ENCODE measurements at places on chromosomes 12 and 14. TPM values are rescaled to one million over a fixed set of nuclear protein-coding genes. Genes with fewer than 3 reads are reported as not detected.

DNA sequence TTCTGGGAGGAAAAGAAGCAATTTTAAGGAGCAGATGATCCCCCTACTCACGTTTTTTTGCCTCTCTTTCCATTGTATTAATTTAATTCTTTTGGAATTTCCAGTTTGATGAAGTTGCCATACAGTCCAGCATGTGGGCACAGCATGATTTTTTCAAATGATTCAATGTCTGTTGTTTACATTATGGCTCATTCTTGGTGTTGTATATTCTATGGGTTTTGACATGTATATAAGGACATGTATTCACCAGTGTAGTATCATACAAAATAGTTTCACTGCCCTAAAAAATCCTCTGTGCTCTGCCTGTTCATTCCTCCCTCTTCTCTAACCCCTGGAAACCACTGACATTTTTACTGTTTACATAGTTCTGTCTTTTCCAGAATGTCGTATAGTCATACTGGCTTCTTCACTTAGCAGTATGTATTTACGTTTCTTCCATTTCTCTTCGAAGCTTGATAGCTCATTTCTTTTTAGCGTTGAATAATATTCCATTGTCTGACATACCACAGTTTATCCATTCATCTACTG is 13.3 kb upstream of the KLHDC2 start:
- no peaks in the 10 kb centered on the region for H3K27me3 ChIP-seq
- H3K36me3 ChIP-seq = no peaks in the 10 kb centered on the region
- no peak overlapping the region for H3K27ac ChIP-seq

The KRT78 gene
- 0.10 TPM for polyA plus RNA-seq

The TEX22 gene
- polyA plus RNA-seq = 0.18 TPM

DNA sequence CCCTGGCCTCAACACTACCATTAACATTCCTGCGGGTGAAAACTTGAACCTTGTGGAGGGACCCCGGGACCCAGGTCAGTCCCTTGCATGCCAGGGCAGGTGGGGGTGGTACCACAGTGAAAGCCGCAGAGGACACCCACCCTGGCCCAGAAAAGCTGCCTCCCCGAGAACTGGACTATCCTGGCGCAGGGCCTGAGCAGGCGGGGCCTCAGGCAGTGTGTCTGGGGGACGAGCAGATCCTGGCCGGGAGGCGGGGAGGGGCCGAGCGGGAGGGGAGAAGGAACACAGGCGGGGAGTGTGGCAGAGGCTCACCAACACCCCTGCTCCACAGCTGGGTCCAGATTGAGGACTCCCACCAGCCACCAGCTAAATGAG is 10.0 kb downstream of the AHNAK2 start:
- H3K27ac ChIP-seq = no peak overlapping the region
- H3K36me3 ChIP-seq = no peaks in the 10 kb centered on the region
- no peaks in the 10 kb centered on the region for H3K27me3 ChIP-seq
- H3K4me1 ChIP-seq = no peaks in the 10 kb centered on the region

DNA sequence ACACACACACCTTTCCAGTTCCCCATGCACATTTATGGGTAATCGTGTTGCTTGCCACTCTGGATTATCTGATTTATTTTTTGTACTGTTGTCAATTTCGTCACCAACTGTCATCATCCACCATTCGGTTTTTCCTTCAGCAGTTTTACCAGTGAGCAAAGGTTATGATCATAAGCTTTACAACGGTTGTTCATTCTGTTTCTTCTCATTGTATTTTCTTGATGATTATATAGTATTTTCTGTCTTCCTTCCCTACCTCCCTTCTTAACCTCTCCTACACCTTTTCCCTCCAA is 680 bp downstream of the NECAP1 start:
- DNase-seq = no peak
- no peaks in the 10 kb centered on the region for H3K27me3 ChIP-seq
- H3K4me3 ChIP-seq = peak overlapping the region; percentile 68
- no peaks in the 10 kb centered on the region for H3K4me1 ChIP-seq
- no peaks in the 10 kb centered on the region for H3K36me3 ChIP-seq

DNA sequence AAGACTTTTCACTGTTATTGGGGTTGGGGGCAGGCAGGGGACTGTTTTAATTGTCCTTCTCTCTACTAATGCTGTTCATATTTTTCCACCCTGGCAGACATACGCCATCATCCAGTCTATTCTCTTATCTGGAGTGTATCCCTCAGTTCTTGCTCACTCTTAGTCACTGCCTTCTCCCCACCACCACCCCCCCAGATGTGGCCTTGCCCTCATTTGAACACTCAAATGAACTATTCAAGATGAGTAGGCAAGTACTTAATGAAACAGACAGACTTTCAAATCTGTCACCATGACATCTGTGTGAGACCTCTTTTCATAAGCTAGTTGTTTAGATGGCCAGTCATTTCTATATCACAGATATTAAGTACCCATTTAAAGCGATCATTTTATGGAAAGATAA is 10.1 kb downstream of the NUDT4 start:
- no peak overlapping the region for H3K4me3 ChIP-seq
- H3K27ac ChIP-seq = no peak overlapping the region
- no peaks in the 10 kb centered on the region for H3K27me3 ChIP-seq
- H3K36me3 ChIP-seq = no peaks in the 10 kb centered on the region
- DNase-seq = no peak

DNA sequence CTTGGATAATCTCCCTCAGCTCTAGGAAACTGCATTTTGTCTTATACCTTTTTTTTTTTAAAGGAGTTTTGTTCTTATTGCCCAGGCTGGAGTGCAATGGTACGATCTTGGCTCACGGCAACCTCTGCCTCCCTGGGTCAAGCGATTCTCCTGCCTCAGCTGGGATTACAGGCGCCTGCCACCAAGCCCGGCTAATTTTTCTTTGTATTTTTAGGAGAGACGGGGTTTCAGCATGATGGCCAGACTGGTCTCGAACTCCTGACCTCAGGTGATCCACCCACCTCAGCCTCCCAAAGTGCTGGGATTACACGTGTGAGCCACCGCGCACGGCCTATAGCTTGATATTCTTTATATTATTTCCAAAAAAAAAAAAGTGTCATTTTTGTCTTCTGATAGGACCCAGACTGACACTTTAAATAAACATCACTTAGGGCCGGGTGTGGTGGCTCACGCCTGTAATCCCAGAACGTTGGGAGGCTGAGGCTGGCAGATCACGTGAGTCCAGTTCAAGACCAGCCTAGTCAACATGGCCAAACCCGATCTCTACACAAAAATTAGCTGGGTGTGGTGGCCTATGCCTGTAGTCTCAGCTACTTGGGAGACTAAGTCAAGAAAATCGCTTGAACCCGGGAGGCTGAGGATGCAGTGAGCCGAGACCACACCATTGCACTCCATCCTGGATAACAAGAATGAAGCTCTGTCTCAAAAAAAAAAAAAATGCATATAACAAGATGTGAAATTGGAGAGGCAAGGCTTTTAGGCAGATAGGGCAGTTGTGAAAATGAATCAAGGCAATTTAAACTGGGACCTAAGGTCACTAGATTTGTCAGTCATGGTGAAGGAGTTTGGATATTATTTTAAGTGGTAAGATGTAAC is 18.4 kb downstream of the SLC2A3 start:
- H3K27ac ChIP-seq = no peak overlapping the region
- no peaks in the 10 kb centered on the region for H3K27me3 ChIP-seq
- no peak overlapping the region for H3K4me3 ChIP-seq
- peak; percentile 32 for DNase-seq

GRCh38 chr12:123131879-123132402 is 18.9 kb downstream of the PITPNM2 start:
- DNase-seq = no peak
- no peaks in the 10 kb centered on the region for H3K36me3 ChIP-seq
- H3K4me3 ChIP-seq = no peak overlapping the region
- no peaks in the 10 kb centered on the region for H3K4me1 ChIP-seq
- no peaks in the 10 kb centered on the region for H3K27me3 ChIP-seq

The CLEC9A gene
- not detected for polyA plus RNA-seq

DNA sequence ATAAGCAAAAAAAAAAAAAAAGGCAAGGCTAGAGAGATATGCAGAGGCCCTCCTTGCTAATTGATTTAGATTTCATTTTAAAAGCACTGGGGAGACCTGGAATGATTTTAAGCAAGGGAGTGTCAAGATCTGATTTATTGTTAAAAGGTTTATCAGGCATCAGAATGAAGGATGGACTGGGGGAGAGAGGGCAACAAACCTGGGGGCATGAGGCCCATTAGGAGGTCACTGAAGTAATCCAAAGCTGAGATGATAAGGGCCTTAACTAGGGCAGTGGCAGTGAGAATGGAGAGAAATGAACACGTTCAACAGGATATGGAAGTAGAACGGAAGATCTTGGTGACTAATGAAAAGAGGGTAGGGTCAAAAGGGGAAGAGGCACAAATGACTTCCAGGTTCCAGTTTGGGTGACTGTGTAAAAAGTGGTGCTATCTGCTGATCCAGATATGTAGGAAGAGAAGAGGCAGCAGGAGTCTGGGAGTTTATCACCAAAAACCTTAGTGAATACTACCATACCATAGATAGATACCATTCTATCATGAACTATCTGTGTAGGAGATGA is 24.0 kb downstream of the KITLG start:
- no peaks in the 10 kb centered on the region for H3K36me3 ChIP-seq
- no peak for DNase-seq
- no peaks in the 10 kb centered on the region for H3K27me3 ChIP-seq

The MYF5 gene
- not detected for polyA plus RNA-seq

DNA sequence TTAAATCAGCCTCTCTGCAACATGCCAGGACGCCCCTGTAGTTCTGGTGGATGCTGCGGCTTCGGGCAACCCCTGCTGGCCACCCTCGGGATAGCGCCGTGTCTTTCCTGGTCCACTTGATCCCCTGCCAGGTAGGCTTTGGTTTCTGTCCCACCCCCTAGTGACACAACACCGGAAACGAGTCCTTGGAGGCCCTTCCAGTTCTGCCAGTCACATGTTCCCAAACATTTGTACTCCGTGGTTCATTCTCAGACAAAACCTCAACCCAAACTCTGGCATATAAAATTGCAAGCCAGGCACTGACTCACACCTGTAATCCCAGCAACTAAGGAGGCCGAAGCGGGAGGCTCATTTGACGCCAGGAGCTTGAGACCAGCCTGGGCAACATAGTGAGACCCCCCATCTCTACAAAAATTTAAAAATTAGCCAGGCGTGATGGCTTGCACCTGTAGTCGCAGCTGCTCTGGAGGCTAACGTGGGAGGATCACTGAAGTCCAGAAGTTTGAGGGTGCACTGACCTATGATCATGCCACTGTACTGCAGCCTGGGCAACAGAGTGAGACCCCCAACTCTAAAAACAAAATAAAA is 37.0 kb downstream of the RASAL1 start:
- DNase-seq = peak; percentile 82
- no peak overlapping the region for H3K27ac ChIP-seq
- no peaks in the 10 kb centered on the region for H3K4me1 ChIP-seq
- H3K36me3 ChIP-seq = no peaks in the 10 kb centered on the region

The LRRC9 gene
- not detected for polyA plus RNA-seq

- H3K4me1 ChIP-seq = no peaks in the 10 kb centered on the region
- H3K4me3 ChIP-seq = no peak overlapping the region
- DNase-seq = no peak
- no peaks in the 10 kb centered on the region for H3K27me3 ChIP-seq
- H3K27ac ChIP-seq = no peak overlapping the region
Observed at GRCh38 chr14:22190411-22191191, 398.4 kb downstream of the DAD1 start.

GRCh38 chr14:71396050-71396677 is 488.9 kb downstream of the PCNX1 start:
- no peak overlapping the region for H3K4me3 ChIP-seq
- H3K27me3 ChIP-seq = no peaks in the 10 kb centered on the region
- peaks cover 5% of the 10 kb centered on the region for H3K4me1 ChIP-seq

- no peak for DNase-seq
- H3K27me3 ChIP-seq = no peaks in the 10 kb centered on the region
- no peaks in the 10 kb centered on the region for H3K4me1 ChIP-seq
Observed at GRCh38 chr12:12642916-12643315, 31.2 kb downstream of the CREBL2 start.

DNA sequence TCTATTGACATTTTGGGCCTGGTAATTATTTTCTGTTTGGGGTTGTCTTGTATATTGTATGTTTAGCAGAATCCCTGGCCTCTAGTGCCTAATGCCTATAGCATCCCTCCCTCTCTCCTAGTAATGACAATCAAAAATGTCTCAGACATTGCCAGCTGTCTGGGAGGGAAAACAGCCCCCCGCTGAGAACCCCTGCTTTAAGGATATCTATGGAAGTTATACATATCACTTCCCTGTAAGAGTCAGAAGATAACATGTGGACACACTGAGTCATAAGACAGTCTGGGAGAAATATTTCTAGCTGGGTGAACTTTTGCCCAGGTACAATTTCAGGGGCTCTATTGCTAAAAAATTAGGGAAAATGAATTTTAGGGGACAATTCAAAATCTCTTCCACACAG is 255.0 kb downstream of the PAWR start:
- DNase-seq = no peak
- H3K4me3 ChIP-seq = no peak overlapping the region
- H3K27ac ChIP-seq = no peak overlapping the region

The CORO1C gene
- polyA plus RNA-seq = 145 TPM

DNA sequence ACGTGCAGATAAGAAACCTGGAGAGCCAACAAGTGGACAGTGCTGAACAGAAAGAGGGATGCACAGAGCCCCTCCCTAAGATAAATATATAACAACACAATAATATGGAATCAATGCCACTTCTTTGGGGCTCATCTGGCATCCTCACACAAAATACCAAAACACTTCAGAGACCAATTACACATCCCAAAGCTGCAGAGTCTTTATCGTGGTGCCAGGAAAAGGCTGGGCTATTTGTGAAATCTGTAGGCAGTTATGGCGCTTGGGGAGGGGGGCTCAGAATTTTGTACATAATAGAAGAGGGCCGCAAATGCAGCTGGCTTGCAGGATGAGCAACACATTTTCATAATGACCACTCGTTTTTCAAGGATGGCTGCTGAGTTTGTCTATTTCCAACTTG is 160.4 kb upstream of the NOS1 start:
- H3K27me3 ChIP-seq = no peaks in the 10 kb centered on the region
- no peak overlapping the region for H3K4me3 ChIP-seq
- no peaks in the 10 kb centered on the region for H3K4me1 ChIP-seq
- H3K36me3 ChIP-seq = no peaks in the 10 kb centered on the region

The AKAP3 gene
- 0.51 TPM for polyA plus RNA-seq
